ENCODE measurements at places on chromosomes 7 and 10.

GRCh38 chr7:80443325-80443724, 68.5 kb downstream of the GNAT3 start:
- DNase-seq, result no peak

DNA sequence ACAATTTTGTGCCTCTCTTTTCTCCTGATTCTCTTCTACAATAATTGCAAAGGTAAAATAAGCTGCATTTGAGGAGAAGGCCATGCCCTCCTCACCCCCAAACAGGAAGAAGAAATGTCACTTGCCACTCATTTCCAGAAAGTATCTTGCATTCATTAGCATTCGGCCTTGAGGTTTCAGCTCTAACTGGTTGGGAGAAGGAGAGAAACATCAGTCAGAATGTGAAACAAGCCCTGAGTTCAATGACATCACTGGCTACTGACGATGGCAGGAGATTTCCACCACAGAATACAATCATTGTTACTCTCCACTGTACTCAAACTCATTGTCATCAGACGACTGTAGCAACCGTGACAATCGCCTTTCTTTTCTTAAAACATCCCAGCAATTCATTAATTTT, 72.8 kb downstream of the PRKCQ start:
- DNase-seq, result no peak

DNA sequence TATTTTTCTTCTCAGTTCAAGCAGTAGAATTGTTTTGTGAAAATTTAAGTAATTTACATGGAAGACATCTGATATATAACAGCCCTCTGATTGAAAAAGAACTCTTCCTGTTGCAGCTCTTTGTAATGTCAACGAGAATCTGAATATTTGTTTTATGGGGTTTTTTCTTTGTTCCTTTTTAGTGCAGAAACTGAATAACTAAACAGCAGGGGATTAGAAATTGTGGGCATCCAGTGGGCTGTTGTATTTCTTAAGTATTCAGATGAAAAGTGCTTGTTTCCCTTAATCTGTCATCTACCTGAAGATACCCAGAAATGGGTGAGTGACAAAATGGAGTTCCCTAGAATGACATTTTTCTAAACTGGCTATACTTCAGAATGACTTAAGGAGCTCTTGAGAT, 7.4 kb downstream of the ARL4A start:
- no peak for DNase-seq

GRCh38 chr10:123557366-123558108, 108.6 kb upstream of the GPR26 start:
- DNase-seq, result no peak

GRCh38 chr7:2350055-2350454, 4.6 kb upstream of the EIF3B start:
- DNase-seq, result no peak

- DNase-seq, result no peak
Measured at GRCh38 chr7:107563081-107563774, 492 bp downstream of the COG5 start.

- DNase-seq, result no peak
Measured at GRCh38 chr7:134431815-134432214, 27.1 kb downstream of the AKR1B1 start.

- peak; percentile 40 for DNase-seq
Measured at GRCh38 chr7:23938937-23939552, 229.0 kb downstream of the STK31 start.

DNA sequence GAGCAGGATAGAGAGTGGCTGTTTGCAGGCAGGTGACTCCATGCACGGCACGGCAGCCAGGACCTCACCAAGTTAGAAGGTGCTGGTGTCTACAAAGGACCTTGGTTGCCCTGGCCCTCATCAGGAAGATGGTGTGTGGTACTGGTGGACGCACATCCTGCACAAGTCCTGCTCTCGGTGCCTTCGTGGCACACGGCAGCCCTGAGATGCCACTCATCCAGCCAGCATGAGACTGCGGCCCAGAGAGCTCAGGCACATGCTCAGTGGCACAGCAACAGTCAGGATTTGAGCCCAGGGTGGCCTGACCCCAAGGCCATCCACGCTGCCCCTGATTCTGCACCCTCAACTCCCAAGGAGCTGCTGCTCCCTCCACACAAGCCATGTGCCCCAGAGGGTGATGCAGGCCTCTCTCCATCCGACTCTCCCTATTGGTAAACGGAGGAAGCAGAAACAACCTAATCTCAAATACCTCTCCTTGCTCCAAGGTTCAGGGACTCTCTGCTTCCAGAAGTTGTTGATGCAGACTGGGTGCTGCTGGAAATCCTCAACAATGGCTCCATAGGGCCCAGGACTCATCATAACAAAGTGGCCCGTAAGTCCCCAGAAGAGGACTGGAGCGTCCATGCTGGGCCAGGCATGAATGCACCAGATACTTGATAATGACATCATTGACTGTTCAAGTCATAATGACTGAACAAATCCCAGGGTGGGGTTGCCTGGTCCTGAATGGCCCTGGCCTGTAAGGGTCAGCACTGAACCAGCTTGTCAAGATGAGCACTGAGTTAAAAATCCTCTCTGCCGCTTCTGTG, 93.6 kb downstream of the ARHGAP22 start:
- DNase-seq, result no peak

DNA sequence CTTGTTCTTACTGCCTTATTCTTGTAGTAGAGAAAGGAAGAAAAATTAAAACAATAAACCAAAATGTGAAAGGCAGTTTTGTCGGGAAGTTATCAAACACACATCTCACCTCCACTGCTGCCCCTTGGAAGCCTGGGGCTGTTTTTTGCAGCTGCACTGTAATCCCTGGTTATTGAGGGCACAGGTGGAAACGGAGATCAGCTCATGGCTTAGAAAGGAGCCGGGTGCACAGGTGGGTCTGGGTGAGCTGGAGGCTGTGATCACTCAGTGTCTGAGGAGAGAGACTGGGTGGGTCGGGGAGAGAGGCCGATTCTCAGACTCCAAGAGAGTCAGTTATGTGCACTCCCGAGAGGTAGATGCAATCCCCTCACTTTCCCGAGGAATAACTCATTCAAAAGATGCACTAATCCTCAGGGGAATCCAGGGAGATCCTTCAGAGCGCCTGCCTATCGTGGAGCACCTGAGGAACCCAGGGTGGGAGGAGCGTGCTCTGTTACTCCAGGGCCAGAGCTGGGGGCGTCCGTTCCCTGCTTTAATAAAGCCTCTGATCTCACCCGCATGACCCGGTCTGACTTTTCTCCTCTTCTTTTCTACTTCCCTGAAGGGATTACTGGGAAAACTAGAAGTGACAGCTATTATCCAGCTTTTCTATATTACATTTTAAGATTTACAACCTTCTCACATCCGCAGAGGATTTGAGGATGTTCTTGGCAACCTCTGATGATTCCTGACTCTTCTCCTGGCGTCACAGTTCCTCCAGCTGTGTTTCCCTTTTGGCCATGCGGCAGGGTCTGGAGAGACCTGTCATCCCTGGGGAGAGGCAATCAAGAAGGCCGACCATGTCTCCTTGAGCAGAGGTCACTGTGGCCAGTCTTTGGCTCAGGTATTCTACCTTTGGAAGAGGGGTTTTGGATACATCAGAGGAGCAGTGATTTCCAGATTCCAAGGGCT, 82.1 kb downstream of the CAMK1D start:
- DNase-seq, result no peak

DNA sequence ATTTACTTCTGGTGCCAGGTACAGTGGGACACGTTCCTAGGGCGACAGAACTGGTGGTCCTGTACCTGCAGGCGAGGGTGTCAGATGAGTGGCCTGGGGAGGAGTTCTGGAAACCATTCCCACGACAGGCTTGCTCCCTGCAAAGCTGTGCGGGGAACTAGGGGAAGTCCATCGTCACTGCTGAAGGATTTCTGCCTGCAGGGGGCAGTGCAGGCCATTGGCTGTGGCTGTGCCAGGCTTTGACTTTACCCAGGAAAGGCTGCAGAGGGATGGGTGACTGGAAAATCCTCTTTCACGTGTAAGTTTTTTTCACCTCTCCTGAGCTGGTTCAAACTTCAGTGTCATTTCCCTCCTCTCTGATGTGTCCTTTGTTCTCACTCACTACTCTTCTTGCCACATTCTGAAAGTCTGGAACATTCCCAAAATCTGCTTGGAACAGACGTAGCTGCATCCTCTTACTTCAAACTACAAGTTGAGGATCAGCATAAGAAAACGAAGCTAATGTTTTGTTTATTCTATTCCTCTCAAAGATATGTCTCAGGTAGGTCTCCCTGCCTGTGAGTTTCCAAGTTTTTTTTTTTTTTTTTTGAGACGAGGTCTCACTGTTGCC, 126.5 kb downstream of the SH2D4B start:
- peak; percentile 91 for DNase-seq

GRCh38 chr7:77727936-77728701, 31.9 kb downstream of the RSBN1L start:
- DNase-seq, result no peak

- peak; percentile 62 for DNase-seq
Measured at GRCh38 chr7:1940402-1940786, 270.3 kb downstream of the ELFN1 start.

DNA sequence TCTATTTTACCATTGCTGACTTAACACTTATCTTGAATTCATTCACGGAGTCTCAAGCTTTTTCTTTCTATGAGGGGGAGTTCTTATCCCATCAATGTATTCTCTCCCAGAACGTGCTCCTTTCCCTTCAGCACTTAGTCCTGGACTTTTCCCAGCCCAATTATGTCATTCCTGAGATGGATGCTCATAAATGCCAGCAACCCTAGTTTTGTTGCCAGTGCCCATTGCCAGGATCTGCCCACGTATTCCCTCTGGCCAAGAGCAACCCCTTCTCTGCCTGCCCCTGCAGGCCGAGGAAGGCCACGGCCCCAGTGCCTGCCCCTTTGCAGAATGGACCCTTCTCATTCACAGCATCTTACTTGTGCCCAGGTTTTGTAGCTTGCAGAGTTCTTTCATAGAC, 67.4 kb upstream of the PPP1R3C start:
- DNase-seq, result no peak

- no peak for DNase-seq
Measured at GRCh38 chr10:60426425-60426824, 36.8 kb upstream of the ANK3 start.

GRCh38 chr10:34698979-34699378, 116.1 kb downstream of the PARD3 start:
- DNase-seq, result no peak

GRCh38 chr10:47325303-47326291, 3.3 kb downstream of the GDF2 start:
- DNase-seq, result no peak

DNA sequence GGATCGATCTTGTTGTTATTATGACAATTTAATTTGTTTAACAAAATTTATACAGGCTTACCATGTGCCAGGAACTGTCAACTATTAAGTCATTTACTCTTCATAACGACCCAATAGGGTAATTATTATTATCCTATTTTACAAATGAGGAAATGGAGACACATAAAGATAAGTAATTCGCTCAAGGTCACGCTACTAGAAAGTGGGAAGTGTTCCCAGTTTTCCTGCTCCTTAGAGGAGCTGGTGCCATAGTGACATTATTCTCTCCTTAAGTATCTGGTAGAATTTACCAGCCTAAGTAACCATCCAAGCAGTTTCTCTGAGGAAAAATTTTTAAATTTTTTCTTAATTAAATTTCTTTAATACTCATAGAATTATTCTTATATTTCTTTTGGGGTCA, 360.9 kb upstream of the RNF32 start:
- no peak for DNase-seq

- no peak for DNase-seq
Measured at GRCh38 chr7:88169717-88170320, 50.0 kb downstream of the SRI start.

- no peak for DNase-seq
Measured at GRCh38 chr10:52446391-52446790, 132.3 kb downstream of the DKK1 start.

- DNase-seq, result no peak
Measured at GRCh38 chr7:80529362-80529761, 17.5 kb upstream of the GNAT3 start.

DNA sequence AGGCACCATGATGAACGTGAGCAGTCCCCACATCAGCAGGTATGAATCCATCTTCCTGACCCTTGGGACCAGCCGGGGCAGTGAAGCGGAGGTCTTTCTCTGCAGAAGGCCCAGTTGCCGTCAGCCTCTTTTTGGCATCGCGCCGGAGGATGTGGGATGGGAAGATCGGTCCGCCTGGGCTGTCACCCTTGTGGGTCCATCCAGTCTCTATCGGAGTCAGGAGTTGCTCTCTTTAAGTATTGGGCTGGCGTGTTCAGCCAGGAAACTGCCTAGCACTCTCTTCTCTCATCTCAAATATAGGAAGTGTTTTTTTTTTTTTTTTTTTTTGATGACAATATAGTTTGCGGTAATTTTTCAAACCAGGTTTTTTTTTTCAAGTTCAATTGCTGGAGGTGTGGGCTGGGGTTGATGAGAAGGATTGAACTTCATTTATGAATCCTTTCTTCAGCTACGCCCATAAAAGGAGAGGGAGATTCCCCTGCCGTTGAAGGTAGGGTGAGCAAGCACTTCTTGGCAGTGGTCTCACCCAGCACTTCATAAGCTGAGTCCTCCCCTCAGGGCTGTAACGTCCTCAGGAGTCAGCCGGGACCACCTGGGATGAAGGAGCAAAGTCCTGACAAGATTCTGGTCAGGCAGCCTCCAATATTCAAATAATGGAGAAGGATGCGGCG, at the start of gene IL2RA:
IL2RA (minus strand) TSS at position 267 of the 671 bp plus-strand sequence; CDS start at position 51, 216 bp downstream.
- DNase-seq, result no peak

DNA sequence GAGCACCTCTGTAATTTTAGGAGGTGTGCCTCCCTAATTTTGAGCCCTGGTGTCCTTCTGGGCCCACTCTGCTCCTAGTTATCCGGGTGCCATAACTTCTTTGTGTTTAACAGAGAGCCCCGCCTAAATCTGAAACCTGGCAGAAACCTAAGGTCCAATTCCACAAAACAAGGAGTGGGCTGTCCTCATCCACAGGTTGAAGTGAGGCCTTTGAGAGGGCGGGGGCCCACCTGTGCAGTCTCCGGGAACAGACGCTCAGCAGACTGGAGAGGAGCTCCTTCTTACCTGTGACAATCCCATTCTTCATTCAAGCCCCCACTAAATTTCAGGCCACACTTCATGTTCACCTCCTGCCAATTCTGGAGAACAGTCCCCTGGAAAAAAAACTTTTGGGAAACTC, 10.9 kb downstream of the TMEM72 start:
- no peak for DNase-seq

GRCh38 chr7:154843670-154844237, 159.2 kb downstream of the PAXIP1 start:
- no peak for DNase-seq

DNA sequence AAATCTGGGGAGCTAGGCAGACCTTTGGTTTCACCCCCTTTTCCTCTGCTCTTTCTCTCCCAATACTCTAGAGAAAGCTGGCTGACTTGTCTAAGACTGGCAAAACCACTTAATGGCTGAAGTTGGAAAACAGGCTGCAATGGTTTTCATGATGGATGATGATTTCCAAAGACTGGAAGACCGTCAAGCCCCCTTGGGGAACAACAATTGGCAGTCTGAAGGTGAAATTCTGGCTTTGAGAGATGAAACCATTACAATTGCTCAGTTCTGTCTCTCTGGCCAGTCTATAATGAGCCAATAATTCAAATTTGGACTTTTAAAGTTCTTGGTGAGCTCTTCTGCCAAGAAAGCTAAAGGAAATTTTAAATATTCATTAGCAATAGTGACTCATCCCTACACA, 680.5 kb downstream of the PARD3 start:
- DNase-seq, result no peak
